Testis (tissue), 5 donors: ENCODE measurements at places on chromosomes 12 and 14.

GRCh38 chr12:74537126-74537706, 419 bp upstream of the ATXN7L3B start:
- DNase-seq, result no peak

GRCh38 chr12:90124289-90124688, 415.7 kb upstream of the ATP2B1 start:
- no peak for DNase-seq

DNA sequence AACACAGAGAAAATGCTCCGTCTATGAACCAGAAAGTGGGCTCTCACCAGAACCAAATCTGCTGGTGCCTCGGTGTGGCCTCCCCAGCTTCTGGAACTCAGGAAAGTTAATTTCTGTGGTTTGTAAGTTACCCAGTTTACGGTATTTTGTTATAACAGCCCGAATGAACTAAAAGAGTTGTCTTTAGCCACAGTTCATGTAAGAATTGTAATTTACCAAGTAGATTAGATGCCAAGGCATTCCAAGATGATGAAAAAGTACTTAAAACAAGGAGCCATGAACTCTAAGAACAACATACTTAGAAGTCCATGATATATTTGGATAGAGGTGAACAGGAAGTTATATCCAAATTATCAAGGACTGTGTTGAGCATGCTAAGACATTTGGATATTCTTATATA, 259.9 kb upstream of the GARIN6 start:
- no peak for DNase-seq

DNA sequence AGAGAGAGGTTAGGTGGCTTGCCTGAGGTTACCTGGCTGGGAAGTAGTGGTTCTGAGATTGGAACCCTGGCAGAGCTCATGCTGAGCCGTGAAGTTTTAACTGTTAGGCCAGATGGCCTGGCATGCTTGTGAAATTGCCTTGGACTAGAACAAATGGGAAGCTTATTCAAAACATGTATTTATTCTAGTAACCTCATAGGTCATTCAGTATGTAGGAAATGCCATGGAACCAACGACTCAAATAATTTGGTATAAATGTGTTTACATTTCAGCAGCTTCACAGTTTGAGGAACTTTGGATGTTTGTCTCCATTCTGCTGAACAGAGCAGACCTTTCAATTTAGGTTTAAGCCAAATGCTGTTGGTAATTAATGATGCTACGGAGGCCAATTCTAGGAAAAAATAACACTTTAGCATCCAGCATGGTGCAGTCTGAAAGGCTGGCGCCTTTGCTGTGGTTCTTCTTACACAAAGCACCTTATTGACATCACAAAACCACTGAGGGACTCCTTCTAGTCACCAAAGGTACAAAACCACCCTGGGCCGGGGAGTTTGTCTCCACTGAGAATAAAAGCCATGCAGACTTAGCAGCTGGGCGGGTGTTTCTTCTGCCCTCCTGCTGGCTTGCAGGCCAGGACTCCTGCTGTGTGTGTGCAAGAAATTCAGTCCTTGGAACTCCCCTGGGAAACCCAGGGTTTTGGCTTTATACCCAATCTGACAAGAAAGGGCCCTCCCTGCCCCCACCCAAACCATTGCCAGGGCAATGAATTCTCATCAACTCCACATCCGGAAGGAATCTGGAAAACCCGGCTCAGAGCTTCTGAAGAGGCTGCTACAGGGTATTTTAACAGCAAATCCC, 64.2 kb downstream of the ELK3 start:
- no peak for DNase-seq

- no peak for DNase-seq
Measured at GRCh38 chr14:51859131-51859530, 1.3 kb upstream of the GNG2 start.

- DNase-seq, result no peak
Measured at GRCh38 chr12:72677846-72678245, 405.7 kb downstream of the TRHDE start.

GRCh38 chr12:80707830-80708258, 410 bp downstream of the MYF6 start:
- DNase-seq, result no peak

- DNase-seq, result no peak
Measured at GRCh38 chr14:45916340-45916953, 663.4 kb upstream of the MIS18BP1 start.
